Activated CD4-positive, alpha-beta T cell treated with anti-CD3 and anti-CD28 coated beads, Interleukin-2, amount 10 ng/mL, durations not matched to agents 7 days and 5 days (primary cell): ENCODE measurements at places on chromosomes 3 and 15. TPM values are rescaled to one million over a fixed set of nuclear protein-coding genes. Genes with fewer than 3 reads are reported as not detected.

The ONECUT1 gene
- not detected for total RNA-seq

The TM4SF4 gene
- total RNA-seq = not detected

The GPR27 gene
- total RNA-seq = 1.0 TPM

The EBLN2 gene
- 6.9 TPM for total RNA-seq

The PIGB gene
- total RNA-seq = 23.4 TPM

The AADAC gene
- total RNA-seq = not detected

The ABI3BP gene
- total RNA-seq = not detected

The FBXL22 gene
- total RNA-seq = 0.79 TPM

The DPPA4 gene
- not detected for total RNA-seq

The NEK4 gene
- total RNA-seq = 21.4 TPM

The CEP19 gene
- total RNA-seq = 6.0 TPM
